ENCODE measurements at places on chromosomes 4 and X.
A peak's percentile ranks its signal among the peaks of the same experiment; 100 is the strongest.

GRCh38 chr4:9895333-9895705 is 113.9 kb downstream of the DRD5 start:
- DNase-seq = no peak

DNA sequence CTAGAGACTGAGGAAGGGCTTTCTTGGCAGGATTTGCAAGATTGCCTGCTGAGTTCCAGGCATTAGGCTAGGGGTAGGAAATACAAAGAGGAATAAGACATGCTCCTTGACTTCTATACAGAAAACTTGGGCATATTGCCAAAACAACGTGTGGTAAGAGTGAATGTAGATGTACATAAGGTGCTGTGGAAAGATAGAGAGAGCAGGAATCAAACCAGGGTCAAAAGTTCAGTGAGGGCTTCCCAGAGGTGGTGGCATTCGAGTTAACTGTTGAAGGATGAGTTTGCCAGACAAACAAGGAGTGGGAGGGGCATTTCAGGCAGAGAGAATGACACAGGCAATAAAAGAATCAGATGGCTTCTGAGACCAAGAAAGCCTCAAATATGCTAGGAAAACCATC is 187.9 kb downstream of the KDR start:
- no peak for DNase-seq

- DNase-seq = no peak
Measured at GRCh38 chrX:154366666-154367055, 7.8 kb downstream of the FLNA start.

DNA sequence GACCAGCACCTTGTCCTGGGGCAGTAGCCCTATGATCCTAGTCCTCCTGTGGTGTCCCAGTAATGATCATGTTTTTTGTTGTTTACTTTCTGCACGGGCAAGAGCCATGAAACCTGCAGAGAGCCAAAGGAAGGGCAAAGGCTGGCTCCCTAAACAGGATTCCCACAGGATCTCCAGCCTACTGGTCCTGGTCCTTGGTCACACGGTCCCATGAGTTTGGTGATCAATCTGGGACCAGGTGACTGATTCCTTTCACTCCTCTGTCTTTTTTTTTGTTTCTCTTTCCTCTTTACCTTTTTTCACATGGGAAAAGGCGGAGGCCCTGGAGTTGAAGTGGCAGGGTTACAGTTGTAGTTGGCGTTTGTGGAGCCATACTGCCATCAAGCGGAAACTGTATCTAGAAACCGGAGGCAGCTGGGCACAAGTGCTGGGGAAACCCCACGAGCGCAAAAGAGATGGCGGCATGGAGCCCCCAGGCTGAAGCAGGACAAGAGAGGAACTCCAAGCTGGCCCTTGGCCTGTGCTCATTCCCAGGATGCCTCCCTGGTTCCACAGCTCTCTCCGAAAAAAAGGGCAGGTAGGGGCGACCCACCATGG is 34.6 kb downstream of the NBDY start:
- DNase-seq = no peak

- DNase-seq = no peak
Measured at GRCh38 chr4:5959211-5959982, 58.8 kb downstream of the C4orf50 start.

GRCh38 chrX:599837-600715 is 30.5 kb upstream of the SHOX start:
- no peak for DNase-seq

GRCh38 chrX:16517039-16517605 is 132.8 kb upstream of the S100G start:
- no peak for DNase-seq

- no peak for DNase-seq
Measured at GRCh38 chr4:65623506-65623905, 46.8 kb downstream of the EPHA5 start.

- no peak for DNase-seq
Measured at GRCh38 chr4:98518559-98519267, 139.7 kb downstream of the TSPAN5 start.

GRCh38 chr4:80446248-80446647 is 110.7 kb downstream of the CFAP299 start:
- no peak for DNase-seq

DNA sequence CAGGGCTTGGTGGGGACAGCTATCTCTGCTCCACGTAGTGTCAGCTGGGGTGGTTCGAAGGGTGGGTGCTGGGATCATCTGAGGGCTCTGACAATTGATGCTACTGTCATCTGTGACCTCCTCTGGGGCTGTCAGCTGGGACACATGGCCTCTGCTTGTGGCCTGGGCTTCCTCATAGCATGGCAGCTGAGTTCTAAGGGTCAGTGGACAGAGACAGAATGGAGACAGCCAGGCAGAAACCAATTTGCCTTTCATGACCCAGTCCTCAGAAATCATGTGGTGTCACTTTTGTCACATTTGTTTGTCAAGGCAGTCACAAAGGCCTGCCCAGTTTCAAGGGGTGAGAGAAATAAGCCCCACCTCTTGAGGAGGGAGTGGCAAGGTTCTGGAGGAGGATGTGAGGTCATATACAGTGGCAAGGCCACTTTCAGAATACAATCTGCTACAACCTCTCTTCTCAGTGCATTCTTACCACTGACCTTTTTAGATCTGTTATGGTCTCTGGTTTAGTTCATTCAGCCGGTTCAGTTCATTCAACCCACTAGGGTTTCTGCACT is 103.6 kb upstream of the BCOR start:
- DNase-seq = peak; percentile 13

- no peak for DNase-seq
Measured at GRCh38 chr4:168870004-168870403, 140.1 kb downstream of the CBR4 start.

DNA sequence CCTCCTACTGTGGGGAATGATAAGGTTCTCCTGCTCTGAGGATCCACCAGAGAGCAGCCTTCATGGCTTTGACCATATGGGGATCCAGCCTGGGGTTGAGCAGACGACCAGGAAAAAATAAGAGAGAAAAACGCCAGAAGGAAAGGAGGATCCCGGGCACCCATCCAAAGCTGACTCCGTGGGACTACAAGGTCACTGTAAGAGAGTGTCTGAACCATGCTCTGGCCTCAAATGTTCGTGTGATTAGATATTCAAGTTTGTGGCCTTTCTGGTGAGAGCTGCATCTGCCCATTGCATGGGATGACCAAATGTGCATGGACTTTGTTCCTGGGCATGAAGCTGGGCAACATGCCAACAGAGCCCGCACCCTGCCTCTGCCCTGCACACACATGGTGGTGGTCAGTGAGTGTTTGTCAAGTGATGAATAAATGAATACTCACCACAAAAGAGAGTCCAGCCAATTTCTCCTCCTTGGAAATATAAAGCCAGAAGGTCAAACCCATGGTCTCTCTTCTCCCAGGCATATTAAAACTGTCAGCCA is 346.0 kb upstream of the GATB start:
- no peak for DNase-seq

- DNase-seq = no peak
Measured at GRCh38 chr4:35342833-35343232, 901.5 kb downstream of the ARAP2 start.

DNA sequence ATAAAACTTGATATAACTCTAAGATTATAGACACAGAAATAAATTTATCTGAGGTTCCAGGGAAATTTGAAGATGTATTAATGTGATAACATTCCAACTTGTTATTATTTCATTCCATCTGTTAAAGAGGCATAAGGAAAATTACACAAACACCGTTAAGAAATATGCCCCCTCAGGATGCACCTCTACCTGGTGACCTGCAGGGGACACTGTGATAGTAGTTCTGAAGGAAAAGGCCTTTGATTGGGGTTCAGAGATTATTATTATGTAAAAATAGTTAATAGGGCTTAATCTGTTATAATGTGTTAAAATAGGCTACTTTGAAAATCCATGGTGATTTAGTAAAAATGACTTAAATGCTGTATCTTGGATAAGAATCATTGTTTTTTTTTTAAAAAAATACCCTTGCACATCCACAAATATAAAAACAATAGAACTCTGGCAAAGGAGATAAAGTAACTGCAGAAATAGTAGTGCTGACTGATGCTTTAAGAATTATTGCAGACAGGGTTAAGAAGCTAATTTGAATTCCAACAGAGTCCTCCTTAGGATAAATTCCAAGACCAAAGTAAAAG is 6.1 kb upstream of the ABRAXAS1 start:
- DNase-seq = peak; percentile 45

DNA sequence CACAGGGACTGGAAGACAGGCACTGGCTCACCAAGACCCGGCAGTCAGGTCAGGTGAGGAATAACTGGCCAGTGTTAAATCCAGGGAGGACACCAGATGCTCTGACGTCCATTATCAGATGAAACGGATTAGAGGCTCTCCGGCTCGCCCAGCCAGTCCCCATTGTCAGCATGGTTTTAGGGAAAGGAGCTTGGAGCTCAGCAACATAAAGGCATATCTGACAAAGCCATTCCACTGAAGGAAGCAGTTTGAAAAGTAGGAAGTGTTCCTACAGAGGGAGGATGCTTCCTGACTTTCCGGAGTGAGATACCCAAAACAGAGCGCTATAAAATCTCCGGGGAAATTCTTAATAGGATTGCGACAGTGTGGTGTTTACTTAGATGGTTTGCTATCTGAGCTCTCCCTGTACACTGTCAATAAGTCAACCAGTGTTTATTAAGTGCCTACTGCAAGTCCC is 14.8 kb downstream of the NDNF start:
- DNase-seq = no peak

GRCh38 chr4:106717091-106717490 is 319.0 kb downstream of the DKK2 start:
- DNase-seq = no peak

- DNase-seq = no peak
Measured at GRCh38 chr4:105112274-105112673, 34.4 kb upstream of the TET2 start.

DNA sequence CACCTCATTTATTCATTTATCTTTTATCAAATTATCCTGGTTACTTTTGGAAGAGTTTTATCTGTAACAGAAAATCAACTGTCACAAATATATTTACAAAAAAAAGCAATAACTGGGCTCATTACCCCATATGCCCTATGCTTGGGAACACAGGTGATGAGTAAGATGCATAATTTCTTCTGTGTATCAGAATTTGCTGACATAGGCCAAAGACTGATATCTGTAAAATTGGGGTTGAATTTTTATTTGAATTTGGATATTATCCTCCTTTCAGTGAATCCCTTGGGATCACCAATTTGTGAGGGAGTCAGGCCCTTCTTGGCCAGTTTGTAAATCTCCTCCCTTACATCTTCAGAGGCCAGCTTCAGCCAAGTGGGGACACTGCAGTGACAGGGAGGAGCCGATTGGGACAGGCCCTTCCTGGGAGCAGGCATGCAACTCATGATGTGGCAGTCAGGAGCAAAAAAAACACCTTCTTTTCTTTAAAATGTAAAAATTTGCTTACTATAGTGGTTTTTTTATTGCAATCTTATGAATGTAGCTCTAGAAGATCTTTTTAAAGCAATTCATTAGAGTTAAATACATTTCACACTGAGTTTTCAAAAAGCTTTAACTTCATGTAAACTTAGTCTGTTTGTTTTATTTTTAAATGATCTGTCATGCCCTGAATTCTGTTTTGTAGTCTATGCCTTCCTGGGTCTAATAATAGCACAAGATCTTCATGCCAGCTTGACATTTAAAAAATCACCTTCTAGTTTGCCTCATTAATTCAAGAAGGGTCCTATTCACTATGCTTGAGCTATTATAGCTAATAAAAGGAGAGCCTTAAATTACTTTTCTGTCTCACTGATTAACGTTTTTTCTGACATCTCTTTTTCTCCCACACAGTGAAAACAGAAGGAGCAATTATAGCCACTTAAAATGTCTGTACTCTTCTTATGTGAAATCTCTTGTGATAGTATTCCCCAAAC is 136.6 kb upstream of the SPRY1 start:
- DNase-seq = no peak

GRCh38 chrX:40474645-40475044 is 106.1 kb upstream of the ATP6AP2 start:
- DNase-seq = no peak

DNA sequence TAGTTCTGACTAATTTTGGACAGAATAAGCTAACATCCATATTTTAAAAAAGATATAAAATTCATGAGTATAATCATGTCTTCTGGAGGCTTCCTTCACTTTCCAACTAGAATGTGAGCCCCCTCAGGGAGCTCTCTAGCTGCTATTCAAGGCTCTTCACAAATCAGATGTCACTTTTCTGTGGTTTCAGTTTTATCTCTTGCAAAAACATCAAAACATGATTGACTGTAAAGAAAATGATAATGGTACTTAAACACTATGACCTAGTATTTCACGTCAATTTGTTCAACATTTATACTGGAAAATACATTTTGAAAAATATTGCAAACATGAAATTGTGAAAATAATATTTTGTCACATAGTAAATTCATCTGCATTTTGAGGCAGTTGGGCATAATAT is 234.2 kb downstream of the UNC5C start:
- no peak for DNase-seq

GRCh38 chr4:4673070-4673469 is 131.2 kb upstream of the STX18 start:
- no peak for DNase-seq

DNA sequence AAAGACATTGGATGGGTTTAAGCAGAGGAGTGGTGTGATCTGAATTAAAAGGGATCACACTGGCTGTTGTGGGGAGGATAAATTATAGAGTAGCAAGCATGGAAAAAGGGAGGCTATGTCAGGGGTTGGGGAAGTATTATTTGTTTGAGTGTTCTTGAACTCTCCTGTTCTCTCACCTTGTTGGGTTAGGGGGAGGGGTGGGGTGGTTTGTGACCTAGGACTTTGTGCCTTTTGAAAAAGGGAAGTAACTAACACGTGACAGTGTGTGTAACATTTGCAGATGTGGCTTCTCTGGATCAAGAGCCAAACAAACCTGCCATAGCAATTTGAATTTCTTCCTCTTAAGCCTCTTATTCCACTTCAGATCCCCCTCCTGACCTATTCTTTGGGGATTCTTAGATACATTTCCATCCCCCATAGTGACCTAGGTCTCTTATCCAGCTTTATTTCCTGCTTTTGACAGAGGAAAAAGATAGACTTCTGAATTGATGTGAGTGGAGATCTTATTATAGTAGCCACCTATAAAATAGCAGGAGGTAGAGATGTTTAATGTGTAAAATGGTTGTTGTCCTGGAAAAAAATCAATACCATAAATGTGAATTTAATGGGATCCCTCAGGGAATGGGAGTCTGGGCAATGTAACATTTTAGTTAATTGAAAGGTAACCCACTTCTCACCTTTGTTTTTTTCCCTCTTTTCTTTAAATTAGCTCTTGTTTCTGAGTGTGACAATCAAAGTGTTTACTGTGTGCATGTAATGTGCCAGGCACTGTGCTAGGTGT is 120.4 kb downstream of the CT47B1 start:
- no peak for DNase-seq

- no peak for DNase-seq
Measured at GRCh38 chrX:130147631-130148030, 18.0 kb downstream of the AIFM1 start.

Measured in naive thymus-derived CD4-positive, alpha-beta T cell (primary cell).